ENCODE measurements at places on chromosomes 3 and 15.

DNA sequence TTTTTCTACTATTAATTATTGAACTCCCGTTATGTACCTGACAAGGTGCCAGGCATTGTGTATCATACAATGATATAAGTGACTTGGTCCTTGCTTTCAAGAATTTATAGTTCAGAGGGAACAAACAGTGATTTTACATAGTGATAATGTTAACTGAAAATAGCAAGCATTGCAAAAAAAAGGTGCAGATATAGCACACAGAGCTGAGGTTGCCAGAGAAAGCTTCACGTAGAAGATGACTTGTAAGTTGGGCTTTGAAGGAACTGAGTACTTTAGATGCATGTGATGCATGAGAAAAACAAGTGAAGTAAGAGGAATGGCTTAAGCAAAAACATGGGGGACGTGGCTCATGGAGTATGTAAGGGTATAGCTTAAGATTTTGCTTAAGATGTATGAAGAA is 584.5 kb downstream of the NAALADL2 start:
- DNase-seq = no peak

- DNase-seq = no peak
Measured at GRCh38 chr3:181695661-181696491, 15.8 kb upstream of the SOX2 start.

GRCh38 chr3:2153547-2153946 is 54.9 kb downstream of the CNTN4 start:
- no peak for DNase-seq

GRCh38 chr3:167184511-167184910 is 195.6 kb downstream of the ZBBX start:
- DNase-seq = no peak

DNA sequence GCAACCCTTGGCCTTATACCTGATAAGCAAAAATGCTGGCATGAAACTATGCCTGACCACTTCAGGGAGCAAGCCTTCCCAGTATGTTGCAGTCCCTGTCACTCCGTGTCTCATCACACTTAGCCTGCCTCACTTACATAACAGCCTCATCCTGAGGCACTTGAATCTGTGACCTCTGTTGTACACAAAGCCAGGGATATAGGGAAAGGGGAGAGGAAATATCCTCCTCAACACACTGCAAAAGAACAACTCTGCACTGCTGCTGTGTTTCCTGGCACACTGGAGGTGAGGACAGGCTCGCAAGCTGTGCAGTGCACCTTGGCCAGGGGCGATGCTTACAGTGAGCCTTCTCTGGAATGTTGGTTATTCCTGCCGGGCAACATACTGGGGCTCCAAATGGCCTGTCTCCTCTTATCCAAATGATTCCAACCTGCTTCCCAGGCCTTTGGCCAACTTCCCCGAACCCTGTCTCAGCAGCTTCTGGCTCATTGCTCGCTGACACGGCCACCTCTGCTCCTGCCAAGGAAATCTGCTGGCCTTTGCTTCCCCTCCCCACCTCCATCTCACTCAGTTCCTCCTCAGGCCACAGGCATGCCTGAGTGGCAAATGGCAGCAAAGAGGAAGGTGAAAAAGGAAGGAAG is 109.2 kb downstream of the CD47 start:
- no peak for DNase-seq

- DNase-seq = no peak
Measured at GRCh38 chr15:39554746-39555387, 26.0 kb upstream of the THBS1 start.

DNA sequence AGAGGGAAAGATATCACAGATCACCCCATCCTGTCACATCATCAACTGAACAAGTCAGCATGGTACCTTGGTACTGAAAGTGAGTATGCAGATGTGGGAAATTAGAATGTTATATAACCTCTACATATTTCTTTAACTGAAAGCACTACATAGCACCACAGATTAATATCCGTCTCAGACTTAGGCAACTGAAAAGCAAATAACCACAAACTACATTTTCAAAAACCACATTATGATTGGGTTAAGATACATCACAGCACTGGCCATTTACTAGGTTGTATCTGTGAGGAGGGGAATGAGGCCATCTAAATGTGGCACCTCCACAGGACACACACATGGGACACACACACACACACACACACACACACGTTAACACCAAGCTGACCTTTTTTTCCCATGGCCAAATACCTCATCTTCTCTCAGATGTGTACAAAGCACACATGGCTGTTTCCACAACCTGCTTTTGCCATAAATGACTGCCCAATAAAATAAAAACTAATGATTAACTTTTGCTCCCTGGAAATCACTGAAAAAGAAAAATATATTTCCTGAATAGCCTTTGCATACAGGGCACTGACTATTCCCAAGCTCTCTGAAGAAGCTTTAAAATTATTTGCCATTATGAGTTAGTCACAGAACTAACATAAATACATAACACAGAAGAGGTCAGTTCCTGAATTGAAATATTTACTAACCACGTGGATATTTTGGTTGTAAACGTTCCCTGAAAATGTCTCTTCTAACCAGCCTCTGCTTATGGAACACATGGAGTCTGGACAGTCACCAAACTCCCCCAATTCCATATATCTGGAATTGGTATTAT is 60.1 kb downstream of the SUMF1 start:
- DNase-seq = no peak

DNA sequence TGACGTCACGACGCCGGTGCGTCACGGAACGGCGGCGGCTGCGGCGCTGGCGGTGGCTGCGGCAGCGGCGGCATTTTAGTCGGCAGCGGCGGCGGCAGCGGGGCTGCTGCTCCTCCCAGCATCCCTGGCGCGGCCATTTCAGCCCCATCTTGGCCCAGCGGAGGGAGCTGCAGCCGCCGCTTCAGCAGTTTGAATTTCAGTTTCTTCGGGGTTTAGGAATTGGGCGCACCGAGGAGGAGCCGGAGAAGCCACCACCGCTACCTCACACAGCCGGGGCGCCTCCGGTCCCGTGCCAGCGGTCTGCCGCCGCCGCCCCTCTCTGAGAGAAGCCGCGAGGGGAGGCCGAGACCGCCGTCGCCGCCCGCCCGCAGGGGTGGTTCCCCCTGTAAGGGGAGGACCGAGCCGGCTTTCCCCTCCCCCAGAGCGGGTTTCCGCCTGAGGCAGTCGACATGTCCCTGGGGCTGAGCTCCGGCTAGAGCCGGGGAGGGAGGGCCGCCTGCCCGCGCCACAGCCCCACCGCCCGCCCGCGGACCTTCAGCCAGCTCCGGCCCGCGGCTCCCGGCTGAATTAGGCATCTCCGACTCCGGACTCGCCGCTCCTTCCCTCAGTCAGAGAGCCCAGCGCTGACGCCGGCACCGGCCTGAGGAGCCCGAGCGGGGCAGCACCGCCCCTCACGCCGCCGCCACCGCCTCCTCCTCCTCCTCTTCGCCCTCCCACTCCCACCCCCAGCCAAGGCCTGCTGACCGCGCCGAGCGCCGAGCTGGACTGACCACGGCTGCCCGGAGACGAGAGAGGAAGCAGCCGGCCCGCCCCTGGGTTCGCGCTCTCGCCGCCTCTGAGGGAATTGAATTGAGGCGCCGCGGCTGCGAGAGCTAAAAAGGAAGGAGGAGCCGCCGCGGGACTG is at the start of gene TSC22D2:
TSC22D2 (plus strand) TSS at position 78 of the 904 bp plus-strand sequence. CDS start 1,053 bp downstream, outside the sequence.
- peak; percentile 94 for DNase-seq

- DNase-seq = no peak
Measured at GRCh38 chr15:74314795-74315438, 52.5 kb downstream of the CYP11A1 start.

DNA sequence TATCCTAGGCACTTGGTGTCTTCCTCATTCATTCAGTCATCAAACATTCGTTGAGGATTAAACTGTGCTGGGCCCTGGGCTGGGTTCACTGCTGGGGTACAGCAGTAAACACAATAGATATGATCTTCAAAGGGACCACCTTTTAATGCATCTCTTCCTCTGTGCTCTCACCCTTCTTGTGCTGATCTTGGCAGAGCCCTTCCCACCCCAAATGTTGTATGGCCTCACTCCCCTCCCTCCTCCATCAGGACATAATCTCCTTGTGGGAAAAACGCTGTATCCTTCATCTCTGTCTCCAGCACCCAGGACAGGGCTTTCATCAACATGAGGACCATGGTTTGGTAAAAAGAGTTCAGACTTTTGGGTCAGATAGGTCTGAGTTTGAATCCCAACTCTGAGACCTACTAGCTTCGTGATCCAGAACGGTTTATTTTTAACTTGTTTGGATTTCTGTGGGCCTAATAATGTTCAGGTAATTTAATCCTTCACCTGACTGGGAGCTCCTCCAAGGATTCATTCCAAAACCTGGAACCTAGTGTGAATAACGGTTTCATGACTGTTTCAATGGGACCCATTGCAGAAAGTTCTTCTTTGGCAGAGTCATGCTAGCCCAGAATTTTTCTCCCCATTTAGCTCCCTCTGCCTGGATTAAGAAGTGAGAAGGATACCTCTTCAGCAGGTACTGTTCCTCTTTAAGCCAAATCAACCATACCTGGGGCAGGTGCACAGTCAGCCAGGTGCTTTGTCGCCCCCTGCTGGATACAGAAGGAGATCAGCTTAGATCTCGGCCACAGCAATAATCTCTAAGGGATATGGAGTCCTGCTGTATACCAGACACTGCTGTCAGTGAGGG is 5.2 kb upstream of the WNT7A start:
- DNase-seq = peak; percentile 72

DNA sequence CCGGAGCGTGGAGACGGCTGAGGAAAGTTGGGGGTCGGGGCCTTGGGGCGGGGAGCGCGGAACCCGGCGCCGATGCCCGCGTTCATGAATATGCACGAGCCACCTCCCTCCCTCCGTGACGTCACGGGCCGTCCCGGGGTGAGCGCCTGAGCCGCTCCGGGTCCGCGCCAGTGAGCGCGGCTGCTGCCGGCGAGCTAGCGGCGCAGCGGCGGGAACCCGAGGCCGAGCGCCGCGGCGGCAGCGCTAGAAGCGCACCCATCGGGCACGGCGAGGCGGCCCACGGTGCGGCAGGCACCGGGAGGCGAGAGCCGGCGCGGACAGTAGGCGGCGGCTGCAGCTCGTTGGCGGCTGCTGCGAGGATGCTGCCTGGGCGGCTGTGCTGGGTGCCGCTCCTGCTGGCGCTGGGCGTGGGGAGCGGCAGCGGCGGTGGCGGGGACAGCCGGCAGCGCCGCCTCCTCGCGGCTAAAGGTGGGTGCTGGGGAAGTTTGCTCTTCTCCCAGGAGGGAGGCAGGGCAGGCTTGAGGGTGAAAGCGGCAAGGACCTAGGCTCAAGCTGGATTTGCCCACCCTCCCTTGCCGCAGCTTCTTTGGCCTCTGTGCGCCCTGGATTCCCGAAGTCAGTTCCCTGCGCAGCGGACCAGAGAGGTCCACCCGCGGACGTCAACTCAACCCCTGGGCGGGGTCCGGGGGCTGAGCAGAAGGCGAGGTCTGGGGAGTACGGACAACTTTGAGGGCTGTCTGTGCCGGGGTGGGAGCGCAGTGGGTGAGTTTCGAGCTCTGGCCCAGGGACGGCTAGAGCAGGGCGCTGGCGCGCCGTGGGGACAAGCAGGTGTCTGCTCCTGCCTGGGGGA is at the start of gene CLSTN2:
CLSTN2 (plus strand) TSS at position 170 of the 850 bp plus-strand sequence.
- DNase-seq = no peak

GRCh38 chr3:142251951-142252350 is 26.6 kb upstream of the GK5 start:
- no peak for DNase-seq

- DNase-seq = no peak
Measured at GRCh38 chr15:74621936-74622335, 6.3 kb downstream of the CLK3 start.

- DNase-seq = no peak
Measured at GRCh38 chr3:105067361-105067760, 299.3 kb upstream of the ALCAM start.

GRCh38 chr15:29670266-29670665 is 152.0 kb downstream of the TJP1 start:
- no peak for DNase-seq

DNA sequence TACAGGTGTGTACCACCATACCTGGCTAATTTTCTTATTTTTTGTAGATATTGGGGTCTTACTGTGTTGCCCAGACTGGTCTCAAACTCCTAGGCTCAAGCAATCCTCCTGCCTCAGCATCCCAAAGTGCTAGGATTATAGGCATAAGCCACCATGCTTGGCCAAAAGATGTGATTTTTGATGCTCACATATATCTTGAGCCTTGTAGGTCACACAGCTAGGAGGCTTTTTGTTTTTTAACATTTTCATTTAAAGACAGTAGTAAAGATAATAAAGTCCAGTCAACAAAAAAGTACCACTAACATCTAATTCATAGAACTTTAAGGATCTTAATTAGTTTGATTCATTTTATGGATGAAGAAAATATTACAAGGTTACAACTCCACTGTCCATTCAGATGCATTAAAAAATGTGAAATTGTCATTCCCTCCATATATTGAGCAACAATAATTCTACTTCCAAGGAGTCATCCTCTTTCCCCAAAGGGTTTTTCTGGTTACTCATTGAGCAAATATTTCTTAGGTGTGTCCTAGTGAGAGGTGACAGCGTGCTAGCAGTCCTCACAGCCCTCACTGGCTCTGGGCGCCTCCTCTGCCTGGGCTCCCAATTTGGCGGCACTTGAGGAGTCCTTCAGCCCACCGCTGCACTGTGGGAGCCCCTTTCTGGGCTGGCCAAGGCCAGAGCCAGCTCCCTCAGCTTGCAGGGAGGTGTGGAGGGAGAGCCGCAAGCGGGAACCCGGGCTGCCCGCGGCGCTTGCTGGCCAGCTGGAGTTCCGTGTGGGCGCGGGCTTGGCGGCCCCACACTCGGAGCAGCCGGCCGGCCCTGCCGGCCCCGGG is 8.3 kb upstream of the TASOR start:
- DNase-seq = peak; percentile 80

GRCh38 chr3:58116161-58116955 is 94.4 kb downstream of the DNASE1L3 start:
- no peak for DNase-seq

DNA sequence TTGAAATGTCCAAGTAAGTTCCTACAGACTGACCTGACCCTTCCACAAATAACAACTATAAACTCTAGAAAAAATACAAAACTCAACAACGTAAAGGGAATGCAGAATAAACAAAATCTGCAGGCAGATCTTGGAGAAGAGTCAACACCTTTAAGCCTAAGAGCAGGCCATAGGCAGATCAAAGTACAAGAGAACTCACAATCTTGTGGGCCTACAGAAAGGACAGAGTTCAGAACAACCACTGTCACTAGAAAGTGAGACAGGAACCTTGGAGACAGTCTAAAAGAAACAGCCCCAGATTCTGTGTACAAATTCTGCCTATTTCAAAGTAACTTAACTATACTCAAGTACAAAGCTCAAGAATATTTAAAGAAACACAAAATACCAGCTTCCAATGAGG is 31.0 kb downstream of the NEK4 start:
- DNase-seq = no peak

DNA sequence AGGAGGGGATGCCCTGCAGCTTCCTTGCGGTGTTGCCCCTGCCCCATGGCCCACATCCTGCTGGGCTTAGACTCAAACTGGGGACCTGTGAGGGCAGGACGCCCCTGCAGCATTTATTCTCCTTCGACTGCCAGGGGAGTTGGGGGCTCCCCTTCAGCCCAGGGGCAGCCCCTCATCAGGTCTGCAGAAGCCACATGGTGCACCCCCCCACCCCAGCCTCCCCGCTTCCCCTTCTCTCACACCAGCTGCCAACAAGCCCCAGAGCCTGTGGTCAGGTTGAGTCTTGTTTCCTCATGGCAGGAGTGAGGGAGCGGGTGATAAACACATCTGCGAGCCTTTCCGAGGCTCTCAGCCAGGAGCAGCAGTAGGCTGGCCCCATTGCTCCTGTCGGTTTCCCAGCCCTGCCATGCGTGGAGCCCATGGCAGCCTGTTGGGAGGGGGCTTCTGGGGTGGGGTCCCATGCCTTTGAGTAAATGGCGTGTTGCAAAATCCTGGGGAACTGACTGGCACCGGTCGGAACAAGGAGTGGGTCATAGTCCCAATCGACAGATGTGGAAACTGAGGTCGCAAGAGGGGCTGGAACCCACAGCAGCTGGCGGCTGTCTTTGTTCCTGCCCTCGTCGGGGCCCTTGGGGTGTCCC is 27.8 kb downstream of the WNT7A start:
- no peak for DNase-seq
